Karpas-422 (cell line): ENCODE measurements at places on chromosomes 5 and 9. TPM values are rescaled to one million over a fixed set of nuclear protein-coding genes. Genes with fewer than 3 reads are reported as not detected.

GRCh38 chr9:106983346-106983745 lies 120.4 kb downstream of the ZNF462 start:
- no peak overlapping the region for H3K4me3 ChIP-seq
- no peaks in the 10 kb centered on the region for H3K4me1 ChIP-seq
- no peaks in the 10 kb centered on the region for H3K36me3 ChIP-seq
- H3K27me3 ChIP-seq: no peaks in the 10 kb centered on the region

DNA sequence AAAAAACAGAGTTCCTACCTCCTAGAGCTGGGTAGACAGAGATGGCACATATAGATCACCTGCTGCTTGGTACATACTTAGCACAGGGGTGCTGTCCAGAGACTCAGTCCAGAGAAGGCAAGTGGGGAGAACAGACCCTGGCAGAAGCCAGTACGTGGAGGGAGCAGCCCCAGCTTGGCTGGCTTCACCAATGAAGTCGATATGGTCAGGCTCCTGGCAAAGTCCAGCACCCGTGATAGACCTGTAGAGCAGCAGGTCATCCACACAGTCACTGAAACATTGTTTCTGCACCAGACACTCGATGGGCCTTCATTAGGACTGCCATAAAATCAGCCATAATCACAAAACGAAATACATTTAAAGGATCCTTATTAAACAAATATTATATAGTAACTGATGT lies 45.8 kb downstream of the WHRN start:
- no peak for DNase-seq
- H3K27me3 ChIP-seq: no peaks in the 10 kb centered on the region
- H3K4me1 ChIP-seq: no peaks in the 10 kb centered on the region
- no peak overlapping the region for H3K27ac ChIP-seq
- H3K4me3 ChIP-seq: no peak overlapping the region
- no peaks in the 10 kb centered on the region for H3K36me3 ChIP-seq

Gene C9
- not detected in 2 replicates for total RNA-seq

Gene WNT8A
- total RNA-seq: not detected in 2 replicates

Gene ANKRD33B
- 0.48 and 0.90 TPM in 2 replicates for total RNA-seq

- H3K27me3 ChIP-seq: no peaks in the 10 kb centered on the region; the same call in 1 of the 2 replicates
- no peaks in the 10 kb centered on the region for H3K4me1 ChIP-seq
Measured at GRCh38 chr9:77802515-77803293, 154.6 kb upstream of the GNA14 start.

DNA sequence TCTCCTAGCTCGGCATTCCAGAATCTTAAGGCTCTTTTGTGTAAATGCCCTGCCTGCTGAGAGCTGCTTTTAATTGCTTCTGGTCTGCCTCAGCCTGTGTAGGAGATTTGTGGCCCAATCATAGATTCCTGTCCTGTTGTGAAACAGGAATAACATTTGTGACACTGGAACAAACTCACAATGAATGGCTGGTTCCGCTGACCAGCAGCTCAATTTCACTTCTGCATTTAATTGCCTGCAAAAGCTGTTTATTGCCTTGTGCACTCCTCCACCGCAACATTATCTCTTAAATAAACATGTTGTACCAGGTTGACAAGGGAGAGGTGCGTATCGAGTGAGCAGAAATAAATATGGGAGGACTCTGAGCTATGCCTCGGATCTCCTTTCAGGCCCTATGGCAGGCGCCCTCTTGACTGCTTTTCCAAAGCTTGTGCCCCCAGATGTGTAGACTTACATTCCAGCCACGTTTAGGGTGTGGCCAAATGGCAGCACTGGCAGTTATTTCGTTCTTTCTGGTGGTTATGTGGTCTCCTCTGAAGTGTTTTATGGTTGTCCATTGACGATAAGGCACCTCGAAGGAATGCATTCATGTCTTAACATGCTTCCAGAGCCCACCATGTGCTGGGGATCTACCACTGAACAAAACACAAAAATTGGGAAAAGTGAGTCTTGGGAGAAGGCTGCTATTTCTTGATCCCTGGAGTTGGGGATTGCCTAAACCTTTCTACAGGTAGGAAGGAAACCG lies 58.1 kb downstream of the DMRT1 start:
- no peaks in the 10 kb centered on the region for H3K27me3 ChIP-seq
- H3K4me3 ChIP-seq: no peak overlapping the region
- H3K36me3 ChIP-seq: no peaks in the 10 kb centered on the region
- no peak overlapping the region for H3K27ac ChIP-seq
- H3K4me1 ChIP-seq: no peaks in the 10 kb centered on the region

DNA sequence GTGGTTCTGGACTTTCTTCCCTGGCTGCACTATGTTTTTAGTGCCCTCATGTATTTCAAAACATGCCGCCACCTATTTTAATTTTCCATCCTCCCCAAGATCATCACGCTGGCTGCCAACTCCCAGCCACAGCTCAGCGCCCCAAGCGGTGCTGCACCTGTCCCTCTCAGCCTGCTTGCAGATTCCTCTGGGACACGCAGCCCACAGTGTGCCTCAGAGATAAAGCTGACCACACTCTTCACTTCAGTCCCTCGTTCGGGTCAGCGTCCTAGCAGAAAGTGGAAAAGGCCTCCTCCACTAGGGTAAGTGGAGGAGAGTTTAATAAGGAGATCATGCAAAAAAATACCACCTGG lies 56.2 kb upstream of the CKS2 start:
- H3K27ac ChIP-seq: no peak overlapping the region
- no peaks in the 10 kb centered on the region for H3K27me3 ChIP-seq

DNA sequence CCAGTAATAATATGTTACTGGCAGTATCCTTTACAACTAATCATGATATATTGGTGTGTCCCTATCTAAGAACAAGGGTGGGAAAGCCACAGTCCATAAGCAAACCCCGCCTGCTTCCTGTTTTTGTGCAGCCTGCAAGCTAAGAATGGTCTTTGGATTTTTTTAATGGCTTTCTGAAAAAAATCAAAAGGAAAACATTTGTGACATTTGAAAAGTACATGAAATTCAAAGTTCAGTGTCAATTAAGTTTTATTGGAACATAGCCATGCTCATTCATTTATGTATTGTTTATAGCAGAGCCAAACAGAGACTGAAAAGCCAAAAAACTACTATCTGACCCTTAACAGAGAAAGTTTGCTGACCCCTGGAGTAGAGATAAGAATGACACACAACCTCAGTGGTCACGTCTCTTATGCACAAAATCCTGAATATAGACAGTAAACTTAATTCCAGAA lies 12.8 kb upstream of the TMEM245 start:
- no peaks in the 10 kb centered on the region for H3K27me3 ChIP-seq
- H3K4me1 ChIP-seq: no peaks in the 10 kb centered on the region
- H3K4me3 ChIP-seq: no peak overlapping the region
- no peaks in the 10 kb centered on the region for H3K36me3 ChIP-seq

DNA sequence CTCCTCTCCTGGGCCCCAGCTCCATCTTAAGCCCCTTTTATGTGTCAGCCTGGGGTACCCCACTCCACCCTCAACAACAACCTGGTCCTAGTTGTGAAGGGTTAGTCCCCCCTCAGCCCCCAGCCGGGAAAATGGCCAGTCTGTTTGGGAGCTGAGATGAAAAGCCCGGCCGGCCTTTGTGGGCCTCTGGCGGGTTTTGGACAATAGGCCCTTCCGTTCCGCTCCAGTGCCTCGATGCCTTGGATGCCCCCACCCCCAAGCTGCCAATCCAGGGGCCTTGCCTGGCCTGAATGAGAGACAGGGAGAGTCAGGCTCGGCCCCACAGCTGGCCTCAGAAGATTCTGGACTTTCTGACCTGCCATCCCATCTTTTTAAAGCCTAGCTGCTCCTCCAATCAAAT lies 9.2 kb downstream of the CNTFR start:
- H3K4me1 ChIP-seq: no peaks in the 10 kb centered on the region
- H3K27ac ChIP-seq: no peak overlapping the region
- no peaks in the 10 kb centered on the region for H3K36me3 ChIP-seq
- H3K4me3 ChIP-seq: no peak overlapping the region
- no peaks in the 10 kb centered on the region for H3K27me3 ChIP-seq

DNA sequence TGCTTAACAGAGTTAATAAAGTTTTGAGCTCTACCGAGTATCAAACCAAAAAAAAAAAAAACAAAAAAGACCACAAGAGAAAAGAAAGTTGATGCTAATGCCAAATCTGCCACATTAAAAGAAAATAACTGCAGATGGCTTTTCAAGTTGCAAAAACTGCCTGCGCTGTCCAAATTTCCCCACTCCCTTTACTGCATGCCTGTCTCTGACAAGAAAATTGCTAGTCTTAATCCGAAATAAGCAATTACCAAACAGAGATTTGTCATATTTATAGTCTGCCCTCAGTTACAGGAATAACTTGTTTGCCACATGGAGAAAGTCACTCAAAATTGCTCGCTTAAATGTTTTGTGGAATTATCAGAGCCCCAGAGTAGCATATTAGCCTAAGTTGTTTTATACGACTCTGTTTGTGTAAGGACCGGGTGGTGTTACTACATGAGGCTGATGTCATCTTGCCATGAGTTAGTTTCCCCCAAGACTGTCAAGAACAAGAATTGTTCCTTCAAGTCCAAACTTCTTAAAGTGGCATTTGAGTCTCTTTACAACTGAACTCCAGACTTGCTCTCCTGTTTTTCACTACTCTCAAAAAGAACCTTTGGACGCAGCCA lies 160.9 kb downstream of the CEP120 start:
- no peaks in the 10 kb centered on the region for H3K27me3 ChIP-seq
- no peak overlapping the region for H3K4me3 ChIP-seq
- no peak for DNase-seq
- H3K4me1 ChIP-seq: no peaks in the 10 kb centered on the region

Gene NTNG2
- total RNA-seq: 0.40 and 2.5 TPM in 2 replicates

DNA sequence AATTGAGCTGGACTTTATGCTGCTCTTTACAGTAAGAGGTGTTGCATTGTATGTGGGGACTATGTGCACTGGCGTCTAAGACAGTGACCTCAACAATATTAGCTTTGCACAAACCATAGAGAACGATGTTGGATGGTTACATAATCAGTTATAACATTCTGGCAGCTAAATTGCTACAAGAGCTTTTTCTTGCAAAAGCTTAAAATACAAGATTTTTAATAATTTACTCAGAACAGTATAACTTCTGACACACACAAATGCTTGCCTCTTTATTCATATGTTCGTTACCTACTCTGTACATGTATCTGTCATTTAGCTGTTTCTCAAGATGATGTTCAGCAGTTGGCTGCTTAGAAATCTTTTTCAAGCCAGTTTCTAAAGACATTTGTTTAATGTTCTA lies 11.6 kb downstream of the C5orf24 start:
- no peak overlapping the region for H3K27ac ChIP-seq
- H3K36me3 ChIP-seq: peaks cover 55% of the 10 kb centered on the region
- DNase-seq: no peak

- H3K4me1 ChIP-seq: no peaks in the 10 kb centered on the region
- H3K4me3 ChIP-seq: no peak within 1 kb of the TSS
- H3K36me3 ChIP-seq: no peaks in the 10 kb centered on the region
- H3K27me3 ChIP-seq: no peaks in the 10 kb centered on the region
Measured at GRCh38 chr5:55159763-55160492, at the start of gene GPX8. Gene GPX8 (plus strand): TSS chr5:55160171. CDS start chr5:55160193, 22 bp downstream.

GRCh38 chr9:9942764-9943424 lies 669.9 kb downstream of the PTPRD start:
- H3K4me1 ChIP-seq: no peaks in the 10 kb centered on the region
- H3K36me3 ChIP-seq: no peaks in the 10 kb centered on the region
- no peak overlapping the region for H3K27ac ChIP-seq
- peak; percentile 82 for DNase-seq
- H3K4me3 ChIP-seq: no peak overlapping the region
- H3K27me3 ChIP-seq: no peaks in the 10 kb centered on the region

Gene PRLR
- not detected in 2 replicates for total RNA-seq

- H3K4me1 ChIP-seq: no peaks in the 10 kb centered on the region
- no peaks in the 10 kb centered on the region for H3K36me3 ChIP-seq
- DNase-seq: no peak
- H3K27ac ChIP-seq: no peak overlapping the region
Measured at GRCh38 chr5:159913501-159913900, 2.8 kb upstream of the ADRA1B start.
